ENCODE measurements at places on chromosomes 11 and 22.
A peak's percentile ranks its signal among the peaks of the same experiment; 100 is the strongest.

DNA sequence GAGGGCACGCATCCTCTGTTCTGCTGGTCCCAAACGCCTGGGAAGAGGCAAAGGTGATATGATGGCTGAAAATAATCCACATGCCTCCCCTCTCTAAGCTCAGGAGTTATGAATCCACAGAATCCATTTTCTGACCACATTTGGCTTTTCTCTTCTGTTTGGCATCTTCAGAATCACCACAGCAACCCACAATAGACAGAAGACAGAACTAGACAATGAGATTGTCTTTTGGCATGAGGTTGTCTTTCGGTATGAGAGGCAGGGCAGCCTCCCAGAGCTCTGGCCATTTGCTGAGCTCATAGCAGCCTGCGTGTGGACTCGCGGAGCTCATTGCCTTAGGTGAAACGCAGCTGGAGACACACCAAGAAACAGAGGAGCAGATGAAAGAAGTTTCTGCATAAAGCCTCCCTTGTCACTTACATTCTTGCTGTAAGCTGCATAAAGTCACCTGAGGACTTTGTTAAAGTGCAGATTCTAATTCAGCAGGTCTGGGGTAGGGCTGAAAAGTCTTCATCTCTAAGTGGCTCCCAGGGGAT lies 868.0 kb downstream of the NTM start:
- DNase-seq = peak; percentile 17

DNA sequence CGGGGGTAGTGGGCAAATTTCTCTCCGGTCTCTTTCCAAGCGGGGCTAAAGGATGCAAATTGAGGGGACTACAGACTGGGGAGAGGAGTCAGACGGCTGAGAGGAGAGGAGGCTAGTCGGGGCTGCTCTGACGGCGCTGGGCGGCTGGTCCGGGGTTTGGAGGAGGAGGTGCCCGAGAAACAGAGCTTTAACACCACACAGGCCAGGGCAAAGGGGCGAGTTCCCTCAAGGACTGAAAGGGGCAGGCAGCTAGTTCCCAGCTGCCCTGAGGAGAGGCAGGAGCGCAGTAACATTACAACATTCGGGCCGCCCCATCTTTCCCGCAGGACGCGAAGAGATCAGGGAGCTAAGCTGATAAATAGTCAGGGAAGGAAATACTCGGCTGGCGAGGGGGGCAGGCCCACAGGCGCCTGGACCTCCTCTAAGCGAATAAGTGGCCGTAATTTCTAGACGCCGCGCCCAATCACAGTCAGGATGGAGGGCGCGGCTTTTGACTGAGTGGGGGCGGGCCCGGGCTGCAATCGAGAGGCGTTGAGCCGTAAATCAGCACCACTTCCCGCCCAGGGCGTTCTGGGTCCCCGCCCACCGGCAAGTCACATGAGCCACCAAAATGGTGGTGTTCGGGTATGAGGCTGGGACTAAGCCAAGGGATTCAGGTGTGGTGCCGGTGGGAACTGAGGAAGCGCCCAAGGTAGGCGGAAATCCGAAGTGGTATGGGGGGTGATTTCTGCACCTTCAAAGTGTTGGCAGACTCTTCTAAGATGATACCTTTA lies at the start of gene TMEM126B:
TSS of gene TMEM126B (plus strand) at position 596 of the 773 bp plus-strand sequence. CDS start at position 611, 15 bp downstream.
- DNase-seq = peak; percentile 98

DNA sequence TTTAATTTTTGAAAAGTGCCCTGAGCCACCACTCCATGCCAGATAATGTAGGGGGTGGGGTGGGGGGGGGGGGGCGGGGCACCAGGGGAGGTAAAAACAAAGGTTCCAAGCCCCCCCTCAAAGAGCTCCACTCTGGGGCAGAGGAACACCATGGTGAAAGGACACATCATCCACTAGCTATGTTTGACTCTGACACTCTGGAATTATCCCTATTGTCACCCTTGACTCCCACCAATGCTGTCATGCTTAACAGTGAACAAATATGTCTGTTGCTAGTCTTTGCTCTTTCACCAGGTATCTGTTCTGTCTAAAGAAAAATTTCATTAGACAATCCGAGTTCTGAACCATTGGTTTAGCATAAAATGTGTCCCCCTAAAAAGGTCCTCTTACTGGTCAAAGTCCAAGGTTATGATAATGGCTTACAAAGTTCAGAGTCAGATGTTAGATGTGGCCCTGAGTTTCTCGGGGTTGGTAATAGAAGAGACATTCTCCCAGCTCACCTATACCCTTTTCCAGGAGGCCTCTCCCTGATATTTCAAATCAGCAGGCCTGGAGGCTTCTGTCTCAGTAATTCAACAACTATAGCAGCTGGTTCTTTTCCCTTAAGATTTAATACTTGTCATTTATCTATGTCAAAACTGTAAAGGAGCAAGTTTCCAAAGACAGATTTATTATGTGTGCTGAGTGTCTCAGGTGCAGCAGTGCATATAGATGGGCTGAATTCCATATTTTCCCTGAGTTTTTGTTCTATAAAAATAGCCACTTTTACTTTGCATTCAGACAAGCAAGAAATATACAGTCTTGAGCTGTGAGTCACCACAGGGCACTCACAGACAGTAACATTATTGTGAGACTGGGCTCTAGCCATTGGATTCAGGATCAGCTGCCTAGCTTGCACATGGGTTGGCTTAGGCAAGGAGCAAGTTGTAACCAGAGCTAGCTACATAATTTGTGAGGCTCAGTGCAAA lies 174.1 kb downstream of the CSNK2A3 start:
- DNase-seq = peak; percentile 77

GRCh38 chr22:35539910-35540594 lies 579 bp upstream of the RASD2 start:
- DNase-seq = peak; percentile 57

DNA sequence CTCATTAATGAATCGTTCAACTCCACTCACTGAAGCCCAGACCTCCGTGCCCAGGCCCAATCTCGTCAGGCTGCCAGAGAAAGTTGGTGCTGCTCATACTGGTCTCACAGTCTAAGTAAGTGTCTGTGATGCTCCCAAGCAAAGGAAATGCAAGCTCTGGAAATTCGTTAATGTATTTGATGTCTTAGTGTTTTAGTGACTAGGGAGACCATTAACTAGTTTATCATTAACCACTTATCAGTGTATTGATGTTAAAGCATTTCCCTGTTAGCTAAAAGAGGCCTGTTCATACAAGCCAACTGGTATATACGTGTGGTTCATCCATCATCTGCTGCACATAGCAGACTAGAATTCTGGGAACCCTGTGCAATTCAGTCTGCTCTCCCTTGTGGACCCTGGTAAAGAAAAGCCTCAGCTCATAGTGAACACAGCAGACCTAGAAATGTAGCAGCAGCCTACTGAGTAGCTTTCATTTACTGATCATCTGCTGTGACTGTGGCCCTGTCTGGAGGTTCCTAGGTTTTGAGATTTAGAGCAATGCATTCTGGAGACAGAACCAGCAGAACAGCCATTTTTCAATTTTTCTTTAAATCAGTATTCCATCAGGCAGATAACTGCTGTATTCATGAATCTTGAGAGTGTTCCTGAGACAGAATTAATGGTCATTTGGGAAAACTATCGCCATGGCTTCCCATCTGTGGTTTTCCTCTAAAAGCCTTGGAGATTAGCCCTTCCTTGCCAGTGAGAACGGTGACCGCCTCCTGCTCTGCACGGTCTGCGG lies 15.7 kb upstream of the AIFM3 start:
- no peak for DNase-seq

DNA sequence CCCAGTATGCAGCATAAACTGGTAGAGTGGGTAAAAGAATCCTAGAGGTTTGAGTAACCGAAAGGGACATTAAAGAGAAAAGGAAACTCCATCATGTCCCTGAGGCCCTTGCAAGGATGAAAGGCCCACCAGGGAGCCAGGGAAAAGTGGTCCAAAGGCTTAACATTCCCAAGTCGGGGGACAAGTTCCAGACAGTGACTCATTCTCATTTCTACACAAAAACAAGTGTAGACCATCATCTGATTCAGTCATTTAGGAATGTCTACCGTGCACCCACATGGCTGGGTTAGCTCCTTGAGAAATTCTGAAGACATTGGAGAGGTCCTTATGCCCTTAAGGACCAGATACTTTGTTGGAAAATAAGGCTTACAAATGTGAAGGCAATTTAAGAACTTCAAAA lies 4.8 kb upstream of the NOX4 start:
- DNase-seq = peak; percentile 96

DNA sequence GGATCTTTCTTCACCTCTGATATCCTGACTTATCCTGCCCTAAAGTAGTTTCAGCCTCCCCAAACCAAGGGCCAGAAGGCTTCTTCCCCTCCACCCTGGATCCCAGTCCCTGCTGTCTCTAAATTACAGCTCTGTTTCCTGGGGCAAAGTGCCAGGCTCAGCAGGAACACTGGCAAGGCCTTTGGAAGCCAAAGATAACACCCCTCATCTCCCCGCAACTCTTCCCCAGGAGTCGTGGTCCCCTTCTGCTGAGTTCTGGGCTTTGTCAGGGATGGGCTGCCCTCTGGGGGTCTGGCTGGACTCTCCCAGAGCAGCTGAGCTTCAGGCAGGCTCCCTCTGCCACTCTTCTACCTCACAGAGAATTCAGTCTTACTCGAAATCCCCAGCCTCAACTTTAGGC lies 53.8 kb upstream of the AMPD3 start:
- no peak for DNase-seq

GRCh38 chr11:69035150-69035945 lies 13.4 kb upstream of the TPCN2 start:
- DNase-seq = no peak

GRCh38 chr11:94128291-94128745 lies 323 bp upstream of the PANX1 start:
- no peak for DNase-seq

GRCh38 chr11:86292912-86293616 lies 9.0 kb upstream of the HIKESHI start:
- DNase-seq = no peak

DNA sequence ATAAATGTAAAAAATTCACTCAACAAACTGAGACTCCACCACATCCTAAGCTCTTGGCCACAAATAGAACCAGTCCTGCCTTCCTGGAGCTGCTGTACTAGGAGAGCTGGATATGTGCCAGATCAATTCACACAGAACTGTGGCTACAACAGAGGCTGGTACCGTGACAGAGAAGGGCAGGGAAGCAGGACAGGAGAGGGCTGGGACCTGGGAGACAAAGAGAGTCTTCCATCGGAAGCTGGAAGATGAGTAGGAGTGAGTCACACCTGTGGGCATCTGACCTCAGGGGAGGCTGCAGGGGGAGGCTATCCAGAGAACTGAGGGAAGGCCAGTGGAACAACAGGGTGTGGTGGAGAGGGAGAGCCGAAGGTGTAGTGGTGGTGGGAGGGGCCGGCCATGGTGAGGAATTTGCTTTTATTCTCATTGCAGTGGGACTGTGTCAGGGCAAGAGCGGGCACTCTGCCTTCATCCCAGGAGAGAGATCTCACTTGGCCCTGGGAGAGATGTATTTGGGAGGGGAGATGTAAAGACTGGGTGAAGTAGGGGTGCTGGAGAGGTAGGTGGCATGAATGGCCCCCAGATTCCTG lies 1.9 kb upstream of the LTBP3 start:
- DNase-seq = peak; percentile 69

DNA sequence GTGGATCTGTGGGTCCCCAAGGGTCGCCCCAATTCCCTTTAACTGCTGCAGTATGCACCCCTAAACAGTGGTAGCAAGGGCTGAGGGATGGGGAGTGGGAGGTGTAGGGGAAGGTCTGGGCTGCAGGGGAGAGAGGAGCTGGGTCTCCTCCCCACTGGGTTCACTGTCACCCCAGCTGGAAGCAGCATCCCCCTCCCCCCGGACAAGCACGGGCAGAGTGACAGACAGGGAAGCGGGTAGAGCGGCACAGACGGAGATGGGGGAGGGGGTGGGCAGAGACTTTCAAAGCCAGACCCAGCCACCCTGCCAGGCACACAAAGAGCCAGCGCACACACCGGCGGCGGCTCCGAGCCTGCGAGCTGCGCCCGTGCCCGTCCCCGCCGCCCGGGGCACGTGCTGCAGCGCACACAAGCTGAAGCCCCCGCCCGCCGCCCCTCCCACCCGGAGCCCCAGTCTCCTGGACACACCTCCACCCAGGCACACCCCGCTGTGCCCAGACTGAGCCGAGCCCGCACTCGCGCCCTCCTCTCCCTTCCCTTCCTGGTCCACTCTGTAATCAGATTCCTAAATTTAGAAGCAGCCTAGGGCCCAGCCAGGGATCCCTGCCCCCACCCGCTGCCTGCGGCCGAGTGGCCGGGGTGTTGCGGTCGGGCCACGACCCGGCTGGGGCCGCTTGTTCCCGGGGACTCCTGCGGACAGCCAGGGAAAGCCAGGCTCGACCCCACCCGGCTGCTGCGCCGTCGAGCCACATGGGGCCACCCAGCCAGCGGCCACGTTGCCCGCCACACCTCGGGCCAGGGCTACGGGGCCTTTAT lies 935 bp upstream of the RCOR2 start:
- peak; percentile 60 for DNase-seq

GRCh38 chr11:36311926-36312595 lies 16.0 kb downstream of the PRR5L start:
- DNase-seq = peak; percentile 31

GRCh38 chr11:111402411-111402810 lies 23.3 kb upstream of the POU2AF1 start:
- DNase-seq = no peak

GRCh38 chr11:67272327-67273259 lies 6.3 kb downstream of the GRK2 start:
- DNase-seq = no peak

DNA sequence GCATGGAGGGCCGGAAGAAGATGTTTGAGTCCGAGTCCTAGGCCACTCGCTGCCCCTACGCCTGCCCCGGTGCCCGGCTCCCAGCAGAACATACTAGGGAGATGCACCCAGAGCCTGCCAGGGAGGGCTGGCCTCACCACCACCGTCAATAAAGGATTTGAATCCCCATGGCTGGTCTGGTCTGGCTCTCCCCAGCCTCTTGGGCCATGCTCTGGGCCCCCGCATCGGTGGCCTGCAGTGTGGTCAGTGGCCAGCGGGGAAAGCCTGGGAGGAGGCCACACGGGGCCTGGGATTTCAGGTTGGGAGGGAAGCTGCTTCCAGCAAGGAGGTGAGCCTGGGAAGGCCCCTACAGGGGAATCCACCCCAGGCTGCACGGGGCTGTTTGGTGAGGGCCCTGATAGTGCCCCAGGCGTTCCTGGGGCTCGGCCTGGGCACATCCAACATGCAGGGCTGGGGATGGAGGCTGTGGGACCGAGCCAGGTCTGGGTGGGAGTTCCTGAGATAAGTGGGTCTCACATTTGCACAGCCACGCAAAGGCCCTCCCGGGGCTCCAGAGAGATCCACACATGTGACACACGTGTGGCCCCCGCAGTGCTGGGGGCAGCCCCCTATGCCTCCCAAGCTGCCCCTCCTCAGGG lies 2.8 kb downstream of the TNNI2 start:
- no peak for DNase-seq

Measured in fibroblast of skin of right biceps (primary cell).